ENCODE measurements at places on chromosomes 7 and 10.
A peak's percentile ranks its signal among the peaks of the same experiment; 100 is the strongest.

DNA sequence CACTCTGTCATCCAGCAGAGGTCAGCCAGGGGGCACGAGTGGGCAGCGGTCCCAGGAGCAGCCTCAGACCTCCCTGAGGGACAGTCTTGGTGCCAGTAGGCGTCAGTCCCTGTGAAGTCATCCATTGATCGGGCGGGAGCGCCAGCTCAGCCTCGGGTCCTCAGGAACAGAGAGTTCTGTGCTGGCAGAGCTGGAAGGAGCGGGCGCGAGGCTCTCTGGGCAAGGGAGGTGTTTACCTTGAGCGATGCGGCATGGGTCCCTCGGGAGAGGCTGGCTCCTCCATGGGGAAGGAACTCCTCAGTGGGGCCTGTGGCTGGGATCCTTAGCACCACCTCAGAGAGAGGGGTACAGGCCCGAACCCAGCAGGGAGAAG lies 101.1 kb upstream of the PPIF start:
- DNase-seq = peak; percentile 92

DNA sequence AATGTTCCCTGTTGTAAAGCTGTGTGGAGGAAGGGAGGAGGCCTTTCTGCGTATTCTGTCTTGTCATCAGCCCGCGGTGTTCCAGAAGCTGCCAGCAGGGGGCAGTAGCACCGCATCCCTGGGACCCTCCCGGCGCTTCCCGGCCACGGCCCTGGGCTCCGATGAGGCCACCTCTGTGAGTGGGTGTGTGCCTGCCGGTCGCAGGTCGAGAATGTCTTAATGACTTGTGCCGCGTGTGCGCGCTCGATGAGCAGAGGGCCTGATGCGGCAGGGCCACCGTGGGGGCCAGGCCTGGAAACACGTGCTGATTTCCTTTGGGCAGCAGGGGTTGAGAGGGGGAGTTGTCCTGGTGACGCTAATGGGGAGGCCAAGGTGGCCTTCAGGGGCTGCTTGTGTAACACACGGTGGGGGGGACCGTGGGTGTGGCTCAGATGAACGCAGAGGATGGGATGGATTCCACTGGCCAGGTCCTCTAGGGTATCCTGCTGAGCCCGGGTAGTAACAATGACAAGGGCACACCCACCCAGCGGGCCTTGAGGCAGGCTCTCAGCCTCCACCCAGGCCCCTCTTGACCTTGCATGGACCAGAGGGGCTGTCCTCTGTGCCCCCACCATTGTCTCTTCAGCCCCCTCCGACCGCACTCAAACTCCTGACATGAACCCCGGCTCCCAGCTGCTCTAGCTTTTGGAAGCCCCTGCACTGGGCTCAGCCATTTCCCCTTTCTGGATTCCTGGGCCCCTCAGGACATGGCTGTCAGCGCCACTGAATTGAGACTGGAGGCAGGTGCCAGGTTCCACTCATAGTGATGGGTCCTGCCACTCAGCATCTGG lies 135.9 kb upstream of the PODXL start:
- no peak for DNase-seq

DNA sequence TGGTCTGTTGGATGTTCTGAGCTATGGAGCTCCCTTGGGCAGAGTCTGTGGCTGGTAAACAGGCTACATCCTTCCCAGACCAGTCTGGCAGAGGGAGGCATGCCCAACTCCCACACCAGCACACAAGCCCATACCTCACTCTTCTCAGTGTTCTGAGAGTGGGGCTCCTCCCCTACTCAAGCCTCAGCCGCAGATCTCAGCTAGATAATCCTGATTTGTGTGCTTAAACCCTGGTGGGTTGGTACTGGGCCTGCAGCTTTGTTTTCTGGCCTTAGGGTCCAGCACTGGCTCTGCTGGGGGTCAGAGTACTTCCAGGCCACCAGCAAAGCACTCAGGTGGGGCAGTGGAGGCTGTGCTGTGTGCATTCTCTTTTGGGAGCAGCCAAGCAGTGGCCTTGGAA lies 70.4 kb downstream of the MGAM2 start:
- DNase-seq = no peak

- no peak for DNase-seq
These were observed 40.0 kb downstream of the NPY start for GRCh38 chr7:24323961-24324480.

GRCh38 chr10:116418389-116418788 lies 9.3 kb upstream of the PNLIPRP3 start:
- DNase-seq = no peak

GRCh38 chr10:112981553-112981952 lies 31.5 kb downstream of the TCF7L2 start:
- DNase-seq = no peak

DNA sequence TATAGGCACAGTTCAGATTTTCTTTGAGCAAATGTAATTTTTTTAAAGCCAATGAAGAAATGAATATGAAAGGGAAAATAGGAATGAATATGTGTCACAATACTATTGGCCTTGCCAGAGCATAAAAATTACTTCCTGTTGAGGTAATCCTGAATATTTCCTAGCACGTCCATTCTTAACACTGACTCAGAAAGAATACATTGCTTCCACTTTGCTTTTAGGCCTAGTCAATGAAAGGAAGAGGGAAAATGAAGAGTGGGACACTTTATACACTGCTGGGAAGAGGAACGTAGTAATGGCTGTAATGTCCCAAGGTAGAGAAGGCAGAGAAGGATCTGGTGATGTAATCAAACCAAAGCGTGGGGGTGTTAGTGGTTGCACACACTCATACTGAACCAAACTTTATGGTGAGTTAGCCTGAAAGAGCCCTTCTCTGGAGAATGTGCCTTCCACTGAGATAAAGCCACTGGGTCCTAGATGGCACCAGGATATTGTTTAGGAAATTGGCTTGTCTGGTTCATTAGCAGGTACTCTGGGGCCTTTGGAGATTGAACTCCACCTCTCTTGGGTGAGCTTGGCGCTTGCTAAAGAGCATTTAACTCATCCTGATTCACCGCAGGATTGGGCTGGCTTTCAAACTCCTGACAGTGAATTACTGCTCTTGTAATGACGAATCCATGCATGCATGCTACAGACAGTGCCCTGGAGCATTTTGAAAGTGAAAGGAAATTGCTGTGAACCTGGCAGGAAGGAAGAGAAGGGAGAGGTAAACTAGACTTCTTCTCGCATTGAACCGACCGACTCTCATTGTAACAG lies 254.9 kb downstream of the KIAA1217 start:
- DNase-seq = no peak

- no peak for DNase-seq
These were observed 93.4 kb downstream of the RTKN2 start for GRCh38 chr10:62175251-62175650.

GRCh38 chr7:102409340-102409739 lies 13.2 kb downstream of the PRKRIP1 start:
- no peak for DNase-seq

GRCh38 chr7:40499718-40500117 lies 364.9 kb downstream of the SUGCT start:
- no peak for DNase-seq

- DNase-seq = no peak
These were observed 27.9 kb downstream of the FAM20C start for GRCh38 chr7:220151-220841.

DNA sequence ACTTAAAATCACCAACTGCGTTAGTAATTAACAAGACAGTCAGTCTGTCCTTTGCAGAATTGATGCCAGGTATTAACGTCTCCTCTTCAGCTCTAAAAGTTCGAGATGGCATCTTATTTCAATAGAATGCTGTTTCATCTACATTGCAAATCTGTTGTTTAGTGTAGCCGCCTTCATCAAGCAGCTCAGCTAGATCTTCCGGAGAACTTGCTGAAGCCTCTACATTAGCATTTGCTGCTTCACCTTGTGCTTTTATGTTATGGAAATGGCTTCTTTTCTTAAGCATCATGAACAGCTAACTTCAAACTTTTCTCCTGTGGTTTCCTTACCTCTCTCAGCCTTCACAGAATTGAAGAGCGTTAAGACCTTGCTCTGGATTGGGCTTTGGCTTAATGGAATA lies 95.5 kb upstream of the FAM20C start:
- no peak for DNase-seq

DNA sequence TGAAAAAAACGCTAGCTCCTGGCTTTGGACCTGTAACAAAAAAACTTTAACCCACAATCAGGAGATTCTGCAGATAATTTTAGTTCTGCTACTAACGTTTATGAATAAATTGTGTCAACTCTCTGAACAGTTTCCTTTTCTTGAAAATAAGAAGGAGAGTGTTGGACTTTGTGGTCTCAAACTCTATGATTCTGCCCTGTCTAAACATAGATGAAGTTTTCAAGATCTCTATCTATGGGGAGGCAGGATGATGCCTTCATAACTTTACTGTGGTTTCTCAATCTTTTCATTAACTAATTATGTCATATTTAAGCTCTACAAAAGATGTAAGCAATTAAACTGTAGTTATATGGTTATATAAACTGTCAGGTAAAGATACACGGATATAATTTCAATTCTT lies 162.0 kb downstream of the REEP3 start:
- DNase-seq = no peak

DNA sequence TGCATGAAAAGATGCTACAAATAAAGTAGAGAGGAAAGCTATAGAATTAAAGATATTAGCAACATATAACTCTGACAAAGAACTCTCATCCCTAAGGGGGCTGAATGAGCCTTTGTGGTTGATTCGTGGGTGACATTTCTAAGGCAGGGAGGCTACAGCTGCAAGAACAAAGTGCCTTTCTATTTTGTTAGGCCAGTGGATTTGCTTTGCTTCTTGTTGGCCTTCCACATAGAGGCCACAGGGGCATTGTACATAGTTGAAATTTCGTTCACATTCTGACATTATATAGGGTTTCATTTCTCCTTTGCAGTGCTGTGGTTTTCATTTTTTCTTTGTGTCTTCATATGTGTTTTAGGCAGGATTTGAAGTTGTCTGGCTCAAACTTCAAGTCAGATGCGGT lies 819.2 kb upstream of the C7orf33 start:
- no peak for DNase-seq

GRCh38 chr7:153081496-153081895 lies 321.9 kb downstream of the ACTR3B start:
- DNase-seq = no peak

GRCh38 chr10:72525277-72525676 lies 100.6 kb downstream of the MICU1 start:
- DNase-seq = no peak

GRCh38 chr7:80542398-80542797 lies 30.5 kb upstream of the GNAT3 start:
- no peak for DNase-seq

DNA sequence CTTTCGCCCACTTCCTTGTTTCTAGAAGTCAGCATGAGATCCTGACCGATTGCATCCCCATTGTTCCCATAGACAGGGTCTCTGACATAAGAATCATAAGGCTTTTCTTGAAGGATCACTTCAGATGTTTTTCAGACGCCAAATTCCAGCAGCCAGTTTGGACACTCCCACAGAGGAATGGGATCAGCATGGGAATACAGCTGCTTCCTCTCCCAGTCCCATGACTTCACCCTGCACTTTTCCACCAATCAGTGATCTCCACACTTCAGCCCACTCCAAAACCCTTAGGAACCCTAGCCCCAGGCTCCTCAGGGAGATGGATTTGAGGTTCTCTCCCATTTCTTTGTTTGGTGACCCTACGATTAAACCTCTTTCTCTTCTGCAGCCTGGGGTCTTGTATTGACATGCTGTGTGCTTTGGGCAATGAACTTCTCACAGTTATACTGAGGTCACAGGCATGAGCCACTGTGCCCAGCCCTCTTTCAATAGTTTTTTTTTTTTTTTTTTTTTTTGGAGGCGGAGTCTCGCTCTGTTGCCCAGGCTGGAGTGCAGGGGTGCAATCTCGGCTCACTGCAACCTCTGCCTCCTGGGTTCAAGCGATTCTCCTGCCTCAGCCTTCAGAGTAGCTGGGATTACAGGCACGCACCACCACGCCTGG lies 52.8 kb upstream of the CHST3 start:
- no peak for DNase-seq

DNA sequence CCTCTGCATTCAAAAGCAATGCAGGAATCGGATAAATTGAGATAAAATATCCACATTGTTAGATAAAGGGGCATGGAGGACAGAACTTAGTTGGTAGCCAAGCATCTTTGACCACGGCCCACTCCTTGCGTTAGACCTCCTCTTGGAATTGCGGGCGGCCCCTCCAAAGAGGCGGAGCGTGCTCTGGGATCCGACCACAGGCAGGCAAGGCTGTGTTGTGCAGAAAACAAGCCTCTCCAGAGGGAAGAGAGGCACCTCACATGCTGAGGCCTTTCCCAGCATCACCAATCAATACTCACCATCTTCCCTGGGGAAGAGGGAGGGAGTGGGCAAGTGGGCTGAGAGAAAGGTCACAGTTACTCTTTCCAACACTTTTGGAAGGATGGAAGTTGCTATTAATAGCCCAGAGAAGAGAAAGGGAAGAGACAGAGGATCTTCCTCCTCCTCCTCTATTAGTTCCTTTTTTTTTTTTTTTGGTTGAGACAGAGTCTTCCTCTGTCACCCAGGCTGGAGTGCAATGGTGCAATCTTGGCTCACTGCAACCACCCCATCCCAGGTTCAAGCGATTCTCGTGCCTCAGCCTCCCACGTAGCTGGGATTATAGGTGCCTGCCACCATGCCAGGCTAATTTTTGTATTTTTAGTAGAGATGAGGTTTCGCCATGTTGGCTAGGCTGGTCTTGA lies 49.7 kb upstream of the NRF1 start:
- no peak for DNase-seq

DNA sequence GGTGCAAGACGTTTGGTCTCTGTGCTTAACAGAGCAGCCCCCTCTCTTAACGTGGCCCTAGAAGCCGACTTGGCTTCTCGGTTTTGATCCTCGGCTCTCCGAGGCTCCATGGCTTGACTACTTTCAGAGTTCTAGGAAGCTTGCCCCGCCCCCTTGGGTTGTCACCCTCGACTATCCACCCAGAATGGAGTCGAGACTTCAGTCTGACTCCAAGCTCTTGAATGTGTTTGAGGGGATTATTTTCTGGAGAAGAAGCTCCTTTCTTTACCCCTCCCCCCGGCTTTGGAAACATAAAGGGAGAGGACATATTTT lies 448 bp downstream of the SEC24C start:
- DNase-seq = no peak

DNA sequence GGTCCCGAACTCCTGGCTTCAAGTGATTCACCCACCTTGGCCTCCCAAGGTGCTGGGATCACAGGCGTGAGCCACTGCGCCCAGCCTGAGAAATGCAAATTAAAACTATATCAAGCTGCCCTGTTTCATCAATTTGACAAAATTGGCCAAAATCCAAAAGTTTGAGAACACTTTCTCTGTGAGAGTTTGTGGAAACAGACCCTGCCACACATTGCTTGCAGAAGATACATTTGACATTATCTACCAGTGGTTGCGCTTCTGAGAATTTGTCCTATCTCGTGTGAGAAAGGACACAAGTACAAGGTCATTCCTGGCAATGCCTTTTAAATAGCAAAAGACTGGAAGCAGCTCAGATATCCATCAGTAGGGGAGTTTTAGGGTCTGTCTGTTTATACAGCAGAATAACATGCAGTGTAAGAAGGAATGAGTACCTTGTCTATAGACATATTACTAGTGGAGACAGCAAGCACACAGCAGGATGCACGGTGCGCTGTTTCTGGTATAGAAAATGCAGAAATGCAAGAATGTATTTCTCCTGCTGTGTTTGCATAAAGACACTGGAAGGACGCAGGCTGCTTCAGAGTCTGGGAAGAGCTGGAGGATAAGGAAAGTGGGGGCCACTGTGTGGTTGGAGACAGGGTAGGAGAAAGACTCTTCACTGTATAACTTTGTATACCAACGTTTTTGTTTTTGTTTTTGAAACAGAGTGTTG lies 4.3 kb downstream of the LHPP start:
- DNase-seq = no peak

- DNase-seq = no peak
These were observed 663 bp downstream of the MACC1 start for GRCh38 chr7:20216406-20217036.

Data from mesenteric fat pad (tissue), 1 donor.